Urinary bladder (tissue), 4 donors: ENCODE measurements at places on chromosomes 12 and 14. TPM values are rescaled to one million over a fixed set of nuclear protein-coding genes. Genes with fewer than 3 reads are reported as not detected.

GRCh38 chr14:81137316-81137715, 83.4 kb downstream of the GTF2A1 start:
- DNase-seq = no peak

GRCh38 chr12:65640489-65640901, 183.8 kb upstream of the HMGA2 start:
- DNase-seq = no peak

- DNase-seq = no peak
Measured at GRCh38 chr12:109463756-109464155, 13.3 kb downstream of the KCTD10 start.

DNA sequence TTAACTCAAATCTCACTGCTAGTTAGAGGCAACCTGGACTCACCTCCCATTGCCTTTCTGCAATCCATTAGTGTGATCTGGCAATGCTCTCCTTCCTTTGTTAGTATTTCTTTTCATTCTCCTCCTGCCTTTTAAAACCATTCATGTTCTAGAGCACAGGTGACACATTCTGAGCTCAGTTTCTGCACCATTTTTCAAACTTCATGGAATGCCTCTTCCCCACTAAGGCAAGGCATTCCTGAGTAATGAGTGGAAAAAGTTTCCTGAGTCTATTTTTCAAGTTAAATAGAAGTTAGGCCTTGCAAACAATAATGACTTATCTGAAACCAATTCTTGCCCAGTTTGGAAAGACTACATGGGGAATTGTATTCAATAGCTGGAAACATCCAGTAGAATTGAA, 1001.8 kb downstream of the BCL11B start:
- DNase-seq = no peak

GRCh38 chr12:122150127-122150681, 23.8 kb downstream of the IL31 start:
- no peak for DNase-seq

GRCh38 chr12:115172521-115172920, 488.5 kb upstream of the TBX3 start:
- no peak for DNase-seq

DNA sequence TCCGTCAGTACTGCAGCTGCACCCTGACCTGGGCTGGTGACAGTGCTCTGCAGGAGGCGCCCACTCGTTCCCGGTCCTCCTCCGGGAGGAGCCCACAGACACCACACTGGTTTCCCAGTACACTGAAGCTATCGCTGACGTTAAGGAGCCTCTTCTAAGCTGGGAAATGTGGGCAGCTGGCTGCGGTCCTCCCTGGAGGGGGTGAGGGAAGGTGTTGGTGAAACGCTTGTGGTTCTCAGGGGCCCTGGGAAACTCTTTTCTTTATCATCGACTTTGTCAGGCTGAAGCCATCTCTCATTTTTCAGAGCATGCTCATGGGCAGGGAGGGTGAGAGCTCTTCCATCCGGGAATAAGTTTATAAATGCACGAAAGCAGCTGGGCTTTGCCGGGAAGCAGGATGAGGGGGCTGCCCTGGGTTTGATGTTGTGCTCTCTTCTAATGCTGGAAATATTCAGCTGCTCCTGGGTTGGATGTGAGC, 176.0 kb downstream of the CHST11 start:
- no peak for DNase-seq

- DNase-seq = no peak
Measured at GRCh38 chr12:80712866-80713265, 3.8 kb upstream of the MYF5 start.

GRCh38 chr14:71752111-71752738, 180.0 kb upstream of the RGS6 start:
- DNase-seq = no peak

DNA sequence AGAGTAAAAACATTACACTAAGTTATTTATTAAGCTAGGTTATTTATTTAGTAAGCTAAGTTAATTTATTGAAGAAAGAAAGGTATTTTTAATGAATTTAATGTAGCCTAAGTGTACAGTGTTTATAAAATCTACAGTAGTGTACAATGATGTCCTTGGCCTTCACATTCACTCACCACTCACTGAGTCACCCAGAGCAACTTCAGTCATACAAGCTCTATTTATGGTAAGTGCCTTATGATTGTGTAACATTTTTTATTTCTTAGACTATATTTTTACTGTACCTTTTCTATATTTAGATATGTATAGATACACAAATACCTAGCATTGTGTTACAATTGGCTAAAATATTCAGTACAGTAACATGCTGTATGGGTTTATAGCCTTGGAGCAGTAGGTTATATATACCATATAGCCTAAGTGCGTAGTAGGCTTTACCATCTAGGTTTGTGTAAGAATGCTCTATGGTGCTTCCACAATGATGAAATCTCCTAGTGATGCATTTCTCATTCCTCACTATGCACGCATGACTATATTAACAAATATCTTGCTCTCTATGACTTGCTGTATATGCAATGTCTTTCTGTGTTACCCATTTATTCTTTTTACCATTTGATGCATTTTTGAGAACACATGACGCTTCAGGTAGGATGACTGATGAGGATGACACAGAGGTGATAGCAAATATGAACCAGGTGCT, 309.6 kb upstream of the ATXN7L3B start:
- DNase-seq = no peak

DNA sequence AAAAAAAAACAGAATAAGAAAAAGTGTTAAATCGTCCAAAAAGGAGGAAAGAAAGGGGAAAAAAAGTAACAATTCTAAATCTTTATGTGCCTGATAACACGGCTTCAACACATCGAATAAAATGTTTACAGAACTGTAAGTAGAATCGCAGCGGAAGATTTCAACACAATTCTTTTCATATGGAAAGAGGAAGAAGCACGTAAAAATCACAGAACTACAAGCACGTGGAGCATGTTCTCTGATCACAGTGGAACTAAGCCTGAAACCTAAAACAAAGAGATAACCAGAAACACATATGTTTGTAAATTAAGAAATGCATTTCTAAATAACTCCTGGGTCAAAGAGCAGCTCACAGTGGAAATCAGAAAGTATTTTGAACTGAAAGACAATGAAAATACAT, 8.7 kb downstream of the CLEC7A start:
- DNase-seq = no peak

- no peak for DNase-seq
Measured at GRCh38 chr12:30514666-30515065, 181.0 kb downstream of the IPO8 start.

GRCh38 chr14:105050551-105050897, 14.7 kb downstream of the GPR132 start:
- DNase-seq = no peak

GRCh38 chr12:1883513-1883912, 34.9 kb downstream of the CACNA2D4 start:
- no peak for DNase-seq

- DNase-seq = no peak
Measured at GRCh38 chr12:56873382-56873781, 60.8 kb downstream of the SDR9C7 start.

DNA sequence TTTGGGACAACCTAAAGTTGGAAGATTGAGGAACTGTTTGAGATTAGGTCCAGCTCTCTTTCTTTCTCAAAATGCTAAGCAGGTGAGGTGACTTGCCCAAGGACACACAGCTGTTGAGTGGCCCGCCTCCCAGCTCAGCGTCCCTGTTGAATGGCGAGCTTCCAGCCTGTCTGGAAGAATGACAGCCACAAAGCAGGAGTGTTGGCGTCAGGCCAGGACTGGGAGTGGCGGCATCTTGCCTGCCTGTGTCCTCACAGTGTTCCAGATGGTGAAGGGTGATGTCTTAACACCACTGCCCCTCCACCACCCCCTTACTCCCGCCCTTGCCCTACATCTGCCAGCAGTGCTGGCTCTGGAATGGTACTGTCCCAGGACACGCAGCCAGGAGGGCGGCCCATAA, 4.4 kb upstream of the CEBPE start:
- DNase-seq = no peak

GRCh38 chr12:68118096-68118755, 41.3 kb downstream of the IFNG start:
- no peak for DNase-seq

GRCh38 chr12:58593557-58594304, 326.6 kb downstream of the LRIG3 start:
- no peak for DNase-seq

DNA sequence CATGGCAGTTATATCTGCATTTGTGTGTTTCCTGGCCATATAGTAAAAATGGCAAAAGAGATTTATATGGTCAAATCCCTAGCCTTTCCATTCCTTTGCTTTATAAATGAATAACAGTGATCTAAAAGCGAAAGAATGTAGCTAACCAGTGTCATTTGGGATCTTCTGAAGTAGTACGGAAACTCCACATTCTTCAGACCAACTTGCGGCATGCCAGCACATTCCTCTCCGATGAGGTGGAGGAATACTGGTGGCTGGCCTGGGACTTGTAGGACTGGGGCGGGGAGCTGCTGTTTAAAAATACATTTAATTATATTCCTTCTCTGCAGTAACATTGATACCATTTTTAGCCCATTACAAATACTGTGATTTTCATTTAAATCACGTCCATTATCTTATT, 85.3 kb downstream of the SAMD4A start:
- DNase-seq = peak; percentile 81

- DNase-seq = no peak
Measured at GRCh38 chr12:129202109-129202814, 349.0 kb downstream of the GLT1D1 start.

DNA sequence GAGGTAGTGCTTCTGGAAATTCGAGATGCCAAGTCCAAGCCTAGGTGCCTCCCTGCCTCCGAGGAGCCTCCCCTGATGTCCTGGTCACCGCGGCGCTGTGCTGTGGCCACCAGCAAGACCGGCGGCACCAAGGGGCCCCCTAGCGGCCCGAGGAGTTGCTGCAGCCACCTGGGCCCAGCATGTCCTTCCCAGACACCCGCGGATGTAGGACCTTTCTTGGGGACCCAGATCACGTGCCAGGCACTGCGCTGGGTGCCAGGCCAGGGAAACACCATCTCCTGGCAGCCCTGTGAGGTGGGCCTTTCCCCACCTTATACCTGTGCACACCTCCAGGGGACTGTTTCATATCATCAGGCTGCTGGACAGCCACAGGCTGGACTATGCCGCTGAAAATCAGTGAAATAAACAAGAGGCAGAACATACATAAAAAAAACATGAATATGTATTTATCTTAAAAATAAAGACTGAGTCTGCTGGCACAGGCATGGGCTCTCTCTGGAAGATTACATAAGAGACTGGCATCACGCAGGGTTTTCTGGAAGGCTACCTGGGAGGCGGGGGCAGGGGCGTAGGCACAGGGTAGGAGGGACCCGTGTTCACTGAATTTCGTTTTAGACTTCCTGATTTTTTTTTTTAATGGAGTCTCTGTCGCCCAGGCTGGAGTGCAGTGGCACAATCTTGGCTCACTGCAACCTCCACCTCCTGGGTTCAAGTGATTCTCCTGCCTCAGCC, 15.9 kb upstream of the HHIPL1 start:
- DNase-seq = no peak

GRCh38 chr14:61860294-61860918, 98.2 kb downstream of the SNAPC1 start:
- DNase-seq = no peak

GRCh38 chr14:56461276-56462275, 118.0 kb upstream of the TMEM260 start:
- no peak for DNase-seq

- DNase-seq = no peak
Measured at GRCh38 chr14:101501341-101501740, 60.0 kb upstream of the DIO3 start.

GRCh38 chr14:64409126-64409920, 21.2 kb downstream of the MTHFD1 start:
- DNase-seq = no peak

- DNase-seq = no peak
Measured at GRCh38 chr12:501722-502447, 42.1 kb downstream of the B4GALNT3 start.

DNA sequence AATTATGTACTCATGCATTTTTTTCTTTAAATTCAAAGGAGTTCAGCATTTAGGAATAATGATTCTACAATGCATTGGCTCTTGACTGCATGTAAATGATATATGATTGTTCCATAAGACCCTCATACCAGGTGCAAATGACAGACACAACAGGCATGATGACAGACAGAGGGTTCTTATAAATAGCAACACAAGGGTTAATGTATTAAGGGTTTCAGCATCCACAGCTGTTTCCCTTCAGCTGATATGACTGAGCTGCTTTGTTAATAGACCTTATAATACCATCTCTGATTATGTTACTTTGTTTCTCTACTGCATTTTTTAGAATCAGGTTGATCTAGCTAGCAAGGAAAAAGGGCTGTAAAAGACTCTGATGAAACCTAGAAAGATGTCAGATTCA, 90.8 kb upstream of the TMTC2 start:
- no peak for DNase-seq

- DNase-seq = no peak
Measured at GRCh38 chr12:117844114-117844830, 124.5 kb downstream of the KSR2 start.

- DNase-seq = no peak
Measured at GRCh38 chr14:104093366-104094055, 8.0 kb downstream of the ASPG start.

DNA sequence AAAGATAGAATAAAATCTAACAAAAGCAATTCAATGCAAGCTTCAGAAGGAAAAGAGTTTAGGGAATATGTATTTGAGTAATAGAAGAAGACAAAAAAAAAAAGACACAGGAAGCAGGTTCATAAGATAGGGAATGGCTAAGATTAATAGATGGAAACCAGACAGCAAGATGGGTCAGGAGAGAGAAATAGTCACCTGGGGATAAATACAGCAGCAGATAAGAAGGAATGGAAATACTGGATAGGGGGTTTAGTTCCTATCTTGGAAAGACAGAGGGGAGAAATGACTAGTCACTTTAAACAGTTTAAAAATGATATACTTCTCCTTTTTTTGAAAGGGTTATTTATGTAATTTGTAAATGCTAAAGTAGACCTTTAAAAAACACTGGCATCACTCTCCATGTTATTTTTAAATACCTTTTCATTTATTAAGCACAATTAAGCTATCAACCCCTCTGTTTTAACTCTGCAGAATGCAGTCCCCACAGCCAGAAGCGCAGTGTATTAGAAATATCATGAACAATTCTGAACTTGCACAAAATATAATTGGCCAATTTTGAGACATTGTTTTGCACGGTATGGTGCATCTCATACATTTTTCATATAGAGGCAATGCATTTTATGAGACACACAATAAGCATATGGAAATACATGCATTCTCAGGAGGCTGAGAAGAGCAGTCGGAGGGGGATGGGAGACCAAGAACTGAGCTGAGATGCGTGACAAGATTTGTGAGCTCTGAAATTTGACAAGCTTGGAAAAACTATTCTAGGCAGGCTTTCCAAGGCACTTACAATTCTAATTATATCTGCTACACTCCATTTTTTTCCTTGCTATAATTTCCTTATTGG, 303.4 kb upstream of the PRICKLE1 start:
- no peak for DNase-seq

GRCh38 chr12:42306297-42306696, 19.6 kb downstream of the ZCRB1 start:
- no peak for DNase-seq

GRCh38 chr14:69484444-69485314, at the start of gene PLEKHD1:
TSS of gene PLEKHD1 (plus strand) at chr14:69484728. CDS start at chr14:69484966, 238 bp downstream.
- no peak for DNase-seq

The FOXN4 gene
- not detected for total RNA-seq

The VRTN gene
- total RNA-seq = not detected

The MUCL1 gene
- total RNA-seq = not detected

The SMIM41 gene
- total RNA-seq = 3.4 TPM

The MMP19 gene
- total RNA-seq = 4.3 TPM

The LRRC43 gene
- total RNA-seq = not detected

The SYNDIG1L gene
- total RNA-seq = not detected

The DCN gene
- total RNA-seq = 3,503 TPM

The MAP3K9 gene
- total RNA-seq = 2.7 TPM

The LRRK2 gene
- total RNA-seq = 44.1 TPM

The NEDD8 gene
- total RNA-seq = 73.8 TPM

The KRT85 gene
- total RNA-seq = not detected

The RNASE2 gene
- 1.3 TPM for total RNA-seq

The FOXG1 gene
- total RNA-seq = not detected
